HFFc6 (cell line): ENCODE measurements at places on chromosomes 7 and 10. TPM values are rescaled to one million over a fixed set of nuclear protein-coding genes. Genes with fewer than 3 reads are reported as not detected.

Gene GPR158
- not detected in 3 replicates for total RNA-seq

Gene ZNF488
- not detected in 2 replicates for total RNA-seq

Gene OSBPL3
- total RNA-seq, result 56.6 to 68.8 TPM (median 64.2 TPM) in 3 replicates

Gene ZNF467
- 1.1 to 1.6 TPM (median 1.1 TPM) in 3 replicates for total RNA-seq

Gene HBP1
- 23.4 to 37.1 TPM (median 27.3 TPM) in 3 replicates for total RNA-seq

Gene LYZL2
- total RNA-seq, result not detected in 3 replicates

Gene GRM3
- total RNA-seq, result not detected in 3 replicates

- no peak overlapping the region for H3K4me3 ChIP-seq
- no peak overlapping the region for H3K27ac ChIP-seq
- no peak for DNase-seq
- no peaks in the 10 kb centered on the region for H3K36me3 ChIP-seq
Measured at GRCh38 chr7:151859111-151859947, 17.6 kb downstream of the PRKAG2 start.

DNA sequence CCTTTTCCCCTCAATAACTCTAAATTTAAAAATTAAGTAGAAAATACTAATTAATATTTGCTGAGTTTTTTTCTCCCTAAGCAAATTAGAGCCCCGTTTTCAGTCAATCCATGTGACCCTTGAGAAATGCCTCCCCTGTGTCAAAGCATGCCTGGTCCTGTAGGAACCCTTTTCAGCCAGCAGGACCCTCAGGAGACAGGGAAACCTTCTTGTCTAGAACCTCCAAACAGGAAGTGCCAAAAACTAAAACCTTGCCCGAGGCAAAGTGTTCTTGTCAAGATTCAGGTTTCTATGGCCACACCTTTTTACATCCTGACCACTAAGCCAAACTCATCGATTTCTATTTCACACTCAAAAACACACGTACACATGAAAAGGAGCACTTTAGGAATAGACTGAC, 60.1 kb upstream of the NFE2L3 start:
- no peak overlapping the region for H3K4me3 ChIP-seq
- H3K27ac ChIP-seq, result no peak overlapping the region
- peaks cover 13% of the 10 kb centered on the region for H3K4me1 ChIP-seq
- H3K36me3 ChIP-seq, result no peaks in the 10 kb centered on the region

DNA sequence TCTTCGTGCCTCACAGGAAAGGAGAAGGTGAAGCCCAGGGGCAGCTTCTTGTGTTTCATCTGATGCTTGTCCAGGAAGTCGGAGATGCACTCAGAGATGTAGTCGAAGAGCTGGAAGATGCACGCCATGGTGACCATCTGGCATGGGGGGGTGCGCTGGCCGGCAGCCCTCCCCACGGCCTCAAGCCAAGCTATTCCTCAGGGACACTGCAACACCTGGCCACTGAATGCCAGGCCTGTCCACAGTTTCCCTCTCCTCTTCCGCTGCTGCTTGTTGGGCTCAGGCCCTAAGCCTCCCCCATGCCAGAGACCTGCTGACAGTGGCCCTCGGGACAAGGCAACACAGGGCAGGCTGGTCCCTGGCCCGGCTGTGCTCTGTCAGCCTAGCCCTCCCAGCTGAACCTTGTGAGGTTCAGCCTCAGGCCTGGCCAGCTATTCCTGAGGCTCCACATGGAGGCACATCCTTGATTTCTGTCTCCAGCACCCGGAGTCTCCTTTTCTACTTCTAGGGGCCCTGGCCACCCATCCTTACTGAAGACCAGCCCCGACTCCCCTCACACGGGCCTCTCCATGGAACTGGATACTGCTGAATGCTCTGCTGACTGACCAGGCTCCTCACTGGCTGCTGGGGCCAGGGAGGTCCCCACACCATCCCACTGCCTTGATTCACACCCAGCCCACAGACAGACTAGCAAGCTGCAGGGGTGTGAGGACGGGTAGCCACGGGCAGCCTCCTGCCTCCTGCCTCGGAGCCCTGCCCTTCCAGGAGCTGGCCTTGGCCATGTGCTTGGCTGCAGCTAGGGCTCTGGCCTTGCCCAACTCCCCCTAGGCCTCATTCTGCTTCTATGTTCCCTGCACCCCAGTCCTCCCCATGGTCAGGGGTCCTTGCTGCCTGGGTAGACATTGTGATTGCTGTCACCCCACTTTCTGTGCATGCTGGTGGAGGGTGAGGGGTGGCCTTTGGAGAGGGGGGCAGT, 10.1 kb upstream of the MYL7 start:
- peaks cover 17% of the 10 kb centered on the region for H3K4me1 ChIP-seq
- no peak overlapping the region for H3K4me3 ChIP-seq
- no peaks in the 10 kb centered on the region for H3K36me3 ChIP-seq
- DNase-seq, result no peak
- no peak overlapping the region for H3K27ac ChIP-seq

- DNase-seq, result no peak
- H3K4me1 ChIP-seq, result peaks cover 9% of the 10 kb centered on the region
- H3K4me3 ChIP-seq, result no peak overlapping the region
- peaks cover 4% of the 10 kb centered on the region for H3K27me3 ChIP-seq
- H3K27ac ChIP-seq, result no peak overlapping the region
- peaks cover 13% of the 10 kb centered on the region for H3K36me3 ChIP-seq
Measured at GRCh38 chr7:46725136-46725535, 804.1 kb upstream of the IGFBP3 start.

DNA sequence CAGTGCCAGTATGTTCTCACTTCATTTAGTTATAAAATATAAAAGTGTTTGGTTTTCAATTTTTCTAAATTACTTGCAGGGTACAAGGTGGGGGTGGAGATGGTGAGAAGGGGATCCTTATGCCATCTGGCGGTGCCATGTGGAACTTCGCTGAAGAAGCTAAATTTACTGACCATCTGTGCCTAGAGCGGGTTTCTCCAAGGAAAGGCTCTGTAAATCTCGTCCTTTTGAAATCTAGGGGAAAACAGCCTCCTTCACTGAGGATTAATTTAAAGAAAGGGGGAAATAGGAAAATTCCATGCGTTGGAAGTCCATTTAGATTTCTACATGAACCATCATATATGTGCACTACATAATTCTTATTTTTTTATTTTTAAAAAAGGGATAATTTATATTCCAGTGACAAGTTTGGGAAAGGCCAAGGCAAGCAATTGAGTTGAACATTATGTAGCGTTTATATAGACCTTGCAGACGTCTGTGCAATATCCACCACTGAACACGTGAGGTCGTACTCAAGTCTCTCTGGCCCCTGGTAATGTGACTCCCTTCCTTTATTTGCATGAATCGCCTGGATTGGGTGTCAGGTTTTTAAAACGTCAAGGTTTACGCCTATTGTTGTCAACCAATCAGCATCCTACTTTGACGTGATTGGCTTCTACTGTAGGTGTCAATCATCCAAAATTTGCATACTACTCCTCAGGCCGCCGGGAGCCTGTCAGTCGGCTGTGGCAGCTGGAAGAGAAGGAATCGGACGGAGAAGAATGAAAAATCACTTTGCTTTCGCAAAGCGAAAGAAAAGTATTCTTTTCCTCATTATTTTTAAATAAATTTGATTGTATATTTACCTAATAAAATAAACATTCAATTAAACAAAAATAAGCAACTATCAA, 297.1 kb upstream of the NFE2L3 start:
- H3K27me3 ChIP-seq, result peaks cover 8% of the 10 kb centered on the region
- H3K36me3 ChIP-seq, result no peaks in the 10 kb centered on the region
- H3K4me3 ChIP-seq, result no peak overlapping the region; the same call in 1 of the 2 replicates
- peaks cover 24% of the 10 kb centered on the region for H3K4me1 ChIP-seq
- no peak overlapping the region for H3K27ac ChIP-seq

DNA sequence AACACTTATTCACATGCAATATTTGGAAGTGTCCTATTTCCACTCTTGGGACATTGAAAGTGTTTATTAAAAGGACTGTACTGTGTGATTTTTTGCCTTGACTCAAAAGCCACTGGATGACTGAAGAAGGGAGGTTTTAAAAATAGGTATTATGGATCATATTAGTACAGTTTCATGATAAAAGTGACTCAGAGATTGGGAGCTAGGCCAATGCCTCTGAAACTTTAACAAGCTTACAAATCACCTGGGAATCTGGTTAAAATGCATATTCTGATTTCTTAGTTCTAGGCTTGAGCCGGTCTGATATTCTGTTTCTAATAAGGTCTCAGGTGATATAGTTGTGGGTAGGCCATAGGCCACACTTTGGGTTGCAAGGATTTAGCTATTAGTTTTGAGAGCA, 191.2 kb downstream of the PLXDC2 start:
- H3K27me3 ChIP-seq, result no peaks in the 10 kb centered on the region
- H3K4me3 ChIP-seq, result no peak overlapping the region
- no peak for DNase-seq
- no peaks in the 10 kb centered on the region for H3K4me1 ChIP-seq
- H3K36me3 ChIP-seq, result no peaks in the 10 kb centered on the region; the same call in 1 of the 2 replicates
- no peak overlapping the region for H3K27ac ChIP-seq

GRCh38 chr10:129867631-129868179, 96.4 kb downstream of the EBF3 start:
- no peak overlapping the region for H3K27ac ChIP-seq
- no peak overlapping the region for H3K4me3 ChIP-seq
- H3K4me1 ChIP-seq, result no peaks in the 10 kb centered on the region
- peaks cover 3% of the 10 kb centered on the region for H3K27me3 ChIP-seq

DNA sequence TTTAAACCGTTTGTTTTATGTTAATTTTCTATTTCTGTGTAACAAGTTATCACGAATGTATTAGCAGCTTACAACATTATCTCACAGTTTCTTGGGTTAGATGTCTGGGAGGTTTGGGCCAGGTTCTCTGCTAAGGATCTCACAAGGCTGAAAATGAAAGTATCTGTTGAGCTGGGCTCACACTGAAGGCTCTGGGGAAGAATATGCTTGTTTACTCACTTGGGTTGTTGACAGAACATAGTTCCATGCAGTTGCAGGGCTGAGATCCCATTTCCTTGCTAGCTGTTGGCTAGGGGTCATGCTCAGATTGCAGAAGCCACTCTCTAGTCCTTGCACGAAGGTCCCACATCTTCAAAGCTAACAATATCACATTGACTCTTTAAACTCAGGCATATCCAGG, 266.6 kb upstream of the GNAI1 start:
- peaks cover 3% of the 10 kb centered on the region; the same call in 1 of the 2 replicates for H3K27me3 ChIP-seq
- H3K4me3 ChIP-seq, result peak overlapping the region; percentile 35
- H3K27ac ChIP-seq, result no peak overlapping the region
- peaks cover 11% of the 10 kb centered on the region for H3K36me3 ChIP-seq
